T-helper 2 cell (primary cell): ENCODE measurements at places on chromosomes 3 and 15.

DNA sequence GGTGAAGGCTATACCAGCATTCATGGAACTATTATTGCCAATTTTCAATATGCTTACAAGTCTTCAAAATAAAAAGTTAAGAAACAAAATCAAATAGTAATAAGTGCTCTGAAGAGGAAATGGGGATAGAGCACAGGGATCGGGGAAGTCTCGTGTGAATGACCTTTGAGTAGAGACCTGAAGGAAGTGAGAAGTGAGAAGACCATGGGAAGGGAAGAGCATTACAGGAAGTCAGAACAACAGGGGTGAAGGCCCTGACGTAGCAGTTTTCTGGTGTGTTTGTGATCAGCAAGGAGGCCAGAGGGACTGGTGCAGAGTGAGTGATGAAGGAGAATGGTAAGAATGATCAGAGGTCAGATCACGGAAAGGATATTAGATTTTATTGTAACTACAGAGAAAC is 48.1 kb downstream of the STAC start:
- DNase-seq: no peak

DNA sequence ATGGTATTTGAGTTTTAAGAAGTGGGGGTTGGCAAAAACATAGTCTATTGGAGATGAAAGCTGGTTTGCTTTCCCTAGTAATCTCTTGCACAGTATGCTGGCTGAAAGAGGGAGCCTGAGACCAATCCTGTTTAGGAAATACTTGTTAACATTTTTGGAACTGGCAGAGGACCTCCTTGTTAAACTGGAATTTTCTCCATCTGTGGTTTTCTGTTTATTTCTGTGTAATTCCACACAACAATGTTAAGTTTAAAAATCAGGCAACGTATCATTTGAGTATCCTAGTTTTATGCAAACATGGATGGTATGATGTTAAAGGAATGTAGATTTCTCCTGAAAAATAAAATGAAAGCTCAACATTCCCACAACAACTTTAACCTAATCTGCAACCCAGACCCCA is 536.0 kb upstream of the TBL1XR1 start:
- no peak for DNase-seq

DNA sequence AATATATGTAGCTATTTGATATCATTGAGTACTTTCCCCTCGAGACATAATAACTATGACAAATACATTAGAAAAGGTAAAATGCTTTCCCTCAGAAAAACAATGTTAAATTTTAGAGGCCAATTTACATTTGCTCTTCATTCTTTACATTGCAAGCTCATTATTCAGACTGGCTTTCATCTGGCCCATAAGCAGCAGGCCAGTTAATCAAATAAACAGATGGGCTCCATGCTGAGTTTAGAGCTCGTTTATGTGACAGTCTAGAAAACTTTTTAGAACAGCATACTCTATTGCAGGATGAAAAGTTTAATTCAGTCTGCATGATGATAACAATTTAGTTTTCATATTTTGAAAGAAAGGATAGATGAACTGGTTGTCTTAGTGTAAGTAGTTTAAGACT is 150.6 kb downstream of the DUT start:
- no peak for DNase-seq

GRCh38 chr3:30245858-30246622 is 360.4 kb upstream of the TGFBR2 start:
- no peak for DNase-seq

- DNase-seq: no peak
These were observed 602.9 kb downstream of the NTRK3 start for GRCh38 chr15:87653646-87654045.

DNA sequence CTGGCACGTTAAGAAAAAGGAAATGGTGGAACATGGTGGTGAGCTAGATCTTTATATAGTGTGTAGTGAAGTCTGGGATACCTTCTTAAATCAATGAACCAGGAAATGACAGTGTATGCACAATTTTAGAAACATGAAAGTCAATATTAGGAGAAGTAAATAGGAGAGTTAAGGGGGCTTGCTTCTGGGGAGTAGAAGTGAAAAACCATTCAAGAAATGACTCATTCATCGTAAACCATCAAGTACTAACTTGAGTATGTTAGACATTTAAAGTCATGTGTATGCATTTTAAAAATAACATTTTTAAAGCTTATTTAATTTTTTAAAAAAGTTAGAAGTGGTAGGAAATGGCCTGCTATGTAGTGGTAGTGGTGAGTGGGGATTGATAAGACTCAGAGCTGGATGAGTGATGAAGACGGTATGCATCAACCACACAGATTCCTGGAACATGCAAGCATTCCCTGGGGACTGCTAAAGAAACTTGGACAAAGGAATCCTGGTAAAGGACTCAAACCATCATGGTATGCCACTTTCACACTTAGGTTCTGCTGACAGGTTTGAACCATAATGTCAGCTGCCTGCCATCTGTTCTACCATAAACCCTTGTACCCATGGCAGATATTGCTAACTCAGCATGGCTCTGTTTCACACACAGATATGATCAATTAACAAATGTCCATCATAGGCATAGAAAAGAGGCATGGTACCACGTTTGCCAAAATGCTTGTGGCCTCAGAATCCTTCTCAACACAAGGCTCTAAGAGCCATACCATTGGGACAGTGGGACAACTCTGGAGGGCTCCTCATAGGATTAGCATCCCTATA is 28.9 kb upstream of the MITF start:
- no peak for DNase-seq

GRCh38 chr3:130389743-130390478 is 44.4 kb downstream of the COL6A5 start:
- no peak for DNase-seq

GRCh38 chr15:88048237-88048636 is 208.3 kb downstream of the NTRK3 start:
- DNase-seq: no peak

- DNase-seq: no peak
These were observed 66.2 kb downstream of the UMPS start for GRCh38 chr3:124796477-124796876.

DNA sequence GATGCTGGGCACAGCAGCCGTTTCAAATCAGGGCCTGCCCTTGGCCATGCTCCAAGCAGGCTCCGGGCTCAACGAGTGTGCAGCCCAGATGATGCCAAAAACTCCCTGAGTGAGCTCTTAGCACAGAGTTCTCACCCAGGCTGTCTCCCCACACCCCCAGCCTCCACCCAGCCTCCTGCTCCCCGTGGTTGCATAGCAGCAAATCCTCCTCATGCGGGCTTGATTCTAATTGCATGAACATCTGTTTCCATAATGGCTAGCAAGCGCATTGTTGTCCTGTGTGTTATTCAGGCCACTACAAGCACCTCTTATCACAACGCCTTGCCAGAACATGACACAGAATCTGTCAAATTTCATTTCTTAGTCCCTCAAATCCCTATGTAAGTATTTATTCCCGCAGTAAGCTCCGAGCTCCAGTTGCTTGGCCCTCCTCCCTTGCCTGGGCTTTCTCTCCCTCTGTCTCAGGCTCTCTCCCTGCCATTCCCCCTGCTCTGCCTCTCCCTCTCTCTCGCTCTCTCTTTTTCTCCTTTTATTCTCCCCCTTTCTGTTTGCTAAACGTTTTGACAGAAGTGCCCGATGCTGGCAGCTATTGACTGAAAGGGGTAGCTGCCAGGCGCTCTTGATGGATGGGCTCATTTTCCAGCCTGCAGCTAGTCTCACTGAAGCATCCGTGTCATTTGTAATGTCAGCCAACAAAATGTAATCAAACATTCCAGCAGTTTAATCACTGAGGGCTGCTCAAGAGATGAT is 306.5 kb downstream of the IL20RB start:
- no peak for DNase-seq

DNA sequence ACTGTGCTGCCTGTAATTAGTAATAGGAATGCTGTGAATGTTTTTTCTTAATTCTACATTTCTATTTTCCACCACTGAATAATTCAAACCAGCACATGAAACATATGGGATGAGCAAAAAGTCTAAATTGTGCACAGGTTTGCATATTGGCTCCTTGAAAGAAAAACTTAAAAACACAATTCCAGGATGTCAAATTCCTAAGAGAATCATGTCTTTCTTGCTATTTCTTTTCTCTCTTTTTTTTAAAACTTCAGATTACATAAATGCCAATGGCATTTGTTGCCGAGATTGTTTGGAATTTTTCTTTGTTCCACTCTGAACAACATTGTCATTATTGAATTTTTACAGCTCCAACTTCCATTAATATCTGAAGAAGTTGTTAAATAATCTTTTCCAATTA is 60.8 kb downstream of the VGLL3 start:
- no peak for DNase-seq

DNA sequence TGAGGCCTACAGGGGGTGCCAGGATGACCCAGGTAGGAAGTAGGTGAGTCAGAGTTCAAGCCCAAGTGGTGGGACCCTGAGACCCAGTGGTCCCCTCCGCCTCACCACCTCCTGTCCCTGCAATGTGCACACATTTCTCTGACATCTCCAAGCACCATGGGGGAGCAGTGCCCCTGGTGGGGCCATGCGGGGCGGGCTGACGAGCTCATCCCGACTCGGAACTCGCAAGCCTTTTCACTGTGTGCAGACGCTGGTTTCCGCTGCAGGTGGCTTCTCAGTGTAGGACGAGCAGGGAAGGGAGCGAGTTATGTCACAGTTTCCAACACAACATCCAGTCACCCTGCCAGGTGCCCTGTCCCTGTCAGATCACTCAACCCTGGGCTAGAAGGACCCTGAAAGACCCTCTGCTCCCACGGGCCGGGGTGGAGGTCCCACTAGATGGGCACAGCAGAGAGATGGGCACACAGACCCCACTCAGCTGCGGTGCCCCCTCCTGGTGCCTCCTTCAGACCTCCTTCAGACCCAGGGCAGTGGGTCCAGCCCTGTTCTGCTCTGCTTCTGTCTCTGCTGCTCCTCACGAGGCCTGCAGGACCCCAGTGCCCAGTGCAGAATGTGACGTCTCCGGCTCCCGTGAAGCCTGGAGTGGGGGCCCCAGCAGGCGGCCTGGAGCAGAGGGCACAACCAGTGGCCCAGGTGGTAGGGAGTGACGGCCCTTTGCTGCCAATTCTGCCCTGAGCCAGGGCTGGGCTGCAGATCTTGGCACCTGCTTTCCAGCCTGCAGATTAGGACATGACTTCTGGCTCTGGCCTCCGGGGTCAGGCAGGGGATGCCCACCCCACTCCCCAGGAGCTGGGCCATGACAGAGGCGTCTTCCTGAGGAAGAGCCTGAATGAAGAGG is 102.0 kb upstream of the RPL32 start:
- no peak for DNase-seq

DNA sequence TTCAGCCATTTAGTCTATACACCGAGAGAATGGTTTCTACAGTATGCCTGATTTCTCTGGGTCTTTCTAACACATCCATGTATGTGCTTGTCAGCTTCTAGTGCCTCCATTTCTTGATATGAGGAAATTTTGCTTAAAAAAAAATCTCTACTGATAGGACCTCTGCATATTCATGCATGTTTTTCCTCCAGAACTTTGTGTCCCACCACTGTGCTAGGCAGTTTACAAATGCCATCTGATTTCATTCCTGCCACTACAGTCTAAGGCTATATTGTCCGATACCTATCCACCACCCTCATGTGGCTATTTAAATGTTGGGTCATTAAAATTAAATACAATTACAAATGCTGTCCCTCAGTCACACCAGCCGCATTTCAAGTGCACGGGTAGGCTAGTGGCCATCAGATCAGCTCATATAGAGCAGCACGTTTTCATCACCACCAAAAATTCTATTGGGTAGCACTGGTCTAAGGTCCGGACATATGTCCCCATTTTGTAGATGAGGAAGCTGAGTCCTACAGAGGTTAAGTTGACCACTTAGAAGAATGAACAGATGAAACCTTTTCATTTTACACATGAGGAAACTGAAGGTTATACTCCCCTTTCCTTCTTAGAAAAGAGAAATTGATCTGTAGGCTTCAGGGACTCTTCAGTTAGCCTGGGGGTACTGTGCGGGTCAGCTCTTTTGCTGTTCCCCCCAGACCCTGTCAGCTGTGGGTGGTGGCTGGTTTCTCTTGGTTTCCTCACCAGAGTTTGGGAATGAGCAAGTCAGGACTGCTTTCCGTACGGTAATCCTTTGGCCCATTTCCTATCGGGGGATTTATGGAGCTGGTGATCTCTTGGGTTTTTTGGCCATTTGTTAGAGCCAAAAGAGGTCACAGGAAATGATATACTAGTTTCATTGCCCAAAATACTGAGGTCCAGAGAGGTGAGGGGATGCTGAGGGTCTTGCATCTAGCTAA is 56.5 kb downstream of the SMAD3 start:
- no peak for DNase-seq

- no peak for DNase-seq
These were observed 4.6 kb upstream of the PRKCD start for GRCh38 chr3:53156368-53156834.

- no peak for DNase-seq
These were observed 77.6 kb downstream of the SSR3 start for GRCh38 chr3:156477323-156477722.

GRCh38 chr3:188812198-188812597 is 359.6 kb upstream of the TPRG1 start:
- DNase-seq: no peak

DNA sequence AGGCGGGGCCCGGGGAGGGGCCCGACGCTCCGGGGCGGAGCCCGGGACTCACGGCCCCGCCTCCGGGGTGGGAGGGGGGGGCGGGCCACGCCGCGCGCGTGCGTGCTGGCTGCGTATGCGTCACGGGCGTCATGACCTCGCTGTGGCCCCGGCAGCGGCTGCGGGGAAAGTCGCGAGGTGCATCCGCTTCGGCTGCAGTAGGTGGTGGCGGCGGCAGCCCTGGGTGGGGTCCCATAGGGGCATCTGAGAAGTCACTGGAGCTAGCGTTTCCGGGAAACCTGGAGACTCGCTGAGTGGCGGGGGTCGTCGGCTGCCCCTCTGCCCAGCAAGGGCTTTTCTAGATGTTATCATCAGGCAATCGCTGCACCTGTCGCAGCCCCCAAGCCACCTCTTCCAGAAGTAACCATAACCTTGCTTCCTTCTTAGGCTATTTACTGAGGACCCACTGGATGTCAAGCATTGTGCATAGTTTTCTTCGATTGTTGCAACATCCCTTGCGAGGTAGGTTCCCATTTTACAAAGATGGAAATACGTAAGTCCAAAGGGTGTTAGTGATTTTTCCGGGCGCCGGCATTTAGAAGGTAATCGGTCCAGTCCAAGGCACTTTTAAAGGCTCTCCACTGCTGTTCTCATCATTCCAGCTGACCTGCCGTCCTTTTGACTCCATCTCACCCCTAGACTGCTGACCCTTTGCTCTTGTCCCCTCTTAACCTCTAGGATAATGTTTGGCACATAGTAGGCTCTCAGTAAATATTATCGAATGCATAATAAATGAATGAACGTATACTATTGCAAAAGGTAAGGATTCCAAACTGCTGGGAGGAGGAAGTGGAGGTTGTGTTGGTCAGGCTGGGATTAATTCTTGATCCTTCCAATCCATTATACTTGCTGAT is at the start of gene GDPGP1:
Gene GDPGP1, plus strand, starts transcription at position 114 of the 893 bp plus-strand sequence. CDS start 6,700 bp downstream, outside the sequence.
- DNase-seq: no peak

DNA sequence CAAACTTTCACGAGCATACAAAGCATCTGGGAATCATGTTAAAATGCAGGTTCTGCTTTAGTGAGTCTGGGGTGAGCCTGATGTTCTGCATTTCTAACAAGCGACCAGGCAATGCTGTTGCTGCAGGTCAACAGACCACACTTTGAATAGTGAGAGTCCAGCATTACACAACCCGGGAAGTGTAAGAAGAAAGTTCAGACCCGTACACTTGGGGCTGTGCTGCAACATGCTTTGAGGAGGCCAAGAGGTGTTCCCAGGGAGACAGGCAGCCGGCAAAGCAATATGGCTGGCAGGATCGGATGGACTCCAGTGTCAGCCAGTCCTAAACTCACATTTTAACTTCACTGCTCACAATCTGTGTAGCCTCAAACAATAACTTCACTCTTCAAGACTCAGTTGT is 134.2 kb downstream of the LIPC start:
- DNase-seq: no peak
